ENCODE measurements at places on chromosomes 2 and 18. TPM values are rescaled to one million over a fixed set of nuclear protein-coding genes. Genes with fewer than 3 reads are reported as not detected.

DNA sequence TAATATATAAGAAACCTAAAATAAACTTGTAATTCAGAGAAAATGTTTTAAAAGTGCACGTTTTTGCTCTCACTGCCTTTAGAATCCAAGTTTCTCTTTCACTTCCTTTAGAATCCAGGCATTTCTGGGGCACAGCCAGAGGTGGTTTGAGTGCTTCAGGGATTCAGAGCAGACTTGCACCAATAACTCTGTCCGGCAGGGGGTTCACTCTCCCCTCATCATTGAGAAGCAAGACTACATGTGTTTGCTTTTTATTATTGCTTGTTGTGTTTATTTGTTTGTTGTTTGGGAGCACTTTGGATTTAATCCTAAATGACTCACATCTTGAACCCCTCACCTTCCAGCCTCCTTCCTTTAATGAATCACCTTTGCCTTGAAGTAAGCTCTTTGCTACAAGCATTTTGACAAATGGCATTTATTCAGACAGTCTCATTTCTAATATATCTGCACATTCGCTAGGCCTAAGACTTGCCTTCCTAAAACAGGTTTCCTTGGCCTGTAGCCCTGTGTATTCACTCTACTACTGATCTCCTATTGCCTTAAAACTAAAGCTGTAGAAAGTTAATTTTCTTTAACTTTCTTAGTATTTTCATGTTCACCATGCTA is 233.5 kb upstream of the ATP5MC3 start:
- no peak overlapping the region for H3K27ac ChIP-seq
- no peak overlapping the region for H3K4me3 ChIP-seq
- no peak for DNase-seq
- no peaks in the 10 kb centered on the region for H3K4me1 ChIP-seq

DNA sequence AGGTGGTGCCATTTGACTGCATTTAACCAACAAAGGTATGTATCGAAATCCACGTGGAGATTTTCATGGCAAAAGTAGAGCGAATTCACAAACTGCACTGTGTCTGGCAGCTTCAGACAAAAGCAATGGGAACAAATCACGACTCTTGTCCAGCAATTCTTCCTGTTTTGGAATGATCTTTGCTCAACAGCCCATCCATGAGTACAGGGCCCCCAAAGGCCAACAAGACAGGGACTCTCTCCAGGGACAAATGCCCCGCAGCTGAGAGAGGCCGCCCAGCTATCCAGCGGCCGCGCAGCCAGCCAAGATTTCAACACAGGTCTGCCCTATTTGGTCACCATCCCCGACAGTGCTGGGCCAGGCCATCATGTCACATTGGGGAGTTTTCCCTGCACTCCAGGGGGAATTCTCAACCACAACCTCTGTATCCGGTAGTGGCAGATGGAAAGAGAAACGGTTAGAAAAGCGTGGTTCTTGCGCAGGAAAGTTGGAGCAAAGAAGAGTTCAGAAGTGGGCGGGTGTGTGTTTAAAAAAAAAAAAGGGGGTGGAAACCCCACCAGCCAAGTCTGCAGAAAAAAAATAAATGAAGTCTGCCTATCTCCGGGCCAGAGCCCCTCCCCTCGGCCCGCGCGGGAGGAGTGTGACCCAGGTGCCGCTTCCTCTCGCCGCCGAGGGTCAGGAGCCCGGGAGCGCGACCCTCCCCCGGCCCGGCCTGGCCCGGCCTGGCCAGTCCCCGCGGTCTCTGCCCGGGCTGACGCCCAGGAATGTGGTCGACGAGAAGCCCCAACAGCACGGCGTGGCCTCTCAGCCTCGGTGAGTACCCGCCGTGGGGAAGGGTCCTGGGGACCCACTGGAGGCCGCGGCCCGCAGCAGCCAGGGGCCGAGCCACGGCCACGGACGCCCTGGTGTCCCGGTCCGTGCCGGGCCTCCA is at the start of gene GYPC:
GYPC (plus strand) TSS at position 659 of the 931 bp plus-strand sequence; CDS start at position 765, 106 bp downstream.
- peak within 1 kb of the TSS; percentile 98 for H3K27ac ChIP-seq
- H3K27me3 ChIP-seq, result no peaks in the 10 kb centered on the region
- H3K4me1 ChIP-seq, result peaks cover 38% of the 10 kb centered on the region
- DNase-seq, result peak; percentile 74

DNA sequence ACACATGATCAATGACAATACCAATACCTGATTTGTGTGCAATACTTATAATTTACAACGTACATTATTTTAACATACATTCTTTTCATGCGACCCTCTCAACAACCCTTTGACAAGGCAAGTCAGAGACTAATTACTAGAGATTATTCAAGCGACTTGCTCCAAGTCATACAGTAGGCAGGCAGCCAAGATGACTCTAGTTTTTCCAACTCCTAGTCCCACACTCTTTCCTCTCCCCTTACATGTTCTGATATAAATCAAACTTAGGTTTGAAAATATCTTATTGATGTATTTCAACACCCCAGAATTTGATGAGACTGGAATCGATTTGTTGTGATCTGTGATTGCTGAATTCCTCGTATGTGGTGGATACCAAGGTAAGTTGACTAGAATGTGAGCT is 8.0 kb upstream of the CYP27C1 start:
- no peak overlapping the region for H3K4me3 ChIP-seq
- H3K36me3 ChIP-seq, result no peaks in the 10 kb centered on the region
- peaks cover 8% of the 10 kb centered on the region for H3K4me1 ChIP-seq
- peaks cover 40% of the 10 kb centered on the region for H3K27me3 ChIP-seq
- DNase-seq, result no peak

DNA sequence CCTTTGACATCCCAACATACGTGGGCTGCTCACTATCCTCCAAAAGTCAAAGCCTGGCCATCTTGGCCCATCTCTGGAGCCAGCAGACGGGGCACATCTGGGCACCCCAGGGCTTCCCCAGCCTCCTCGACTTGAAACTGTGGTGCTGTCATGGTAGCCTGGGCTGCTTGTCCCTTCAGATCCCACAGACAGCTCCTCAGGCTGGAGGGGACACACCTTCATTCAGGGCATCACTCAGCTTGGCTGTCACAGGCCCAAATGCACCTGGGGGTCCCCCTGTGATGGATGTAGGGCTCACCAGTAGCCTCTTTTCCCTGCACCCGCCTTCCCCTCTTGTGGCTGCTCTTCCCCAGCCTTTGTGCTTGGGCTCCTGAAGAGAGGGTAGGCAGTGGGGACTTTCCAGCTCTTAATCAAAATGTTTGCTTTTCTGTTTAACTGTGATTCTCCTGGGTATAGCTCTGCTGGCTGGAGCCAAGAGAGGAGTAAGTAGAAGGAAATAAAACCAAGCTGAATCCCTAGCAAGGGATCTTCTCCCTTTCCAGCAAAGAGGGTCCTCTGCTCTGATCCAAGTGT is 92.3 kb downstream of the GYPC start:
- H3K27ac ChIP-seq, result no peak overlapping the region
- H3K4me3 ChIP-seq, result no peak overlapping the region
- DNase-seq, result no peak
- no peaks in the 10 kb centered on the region for H3K36me3 ChIP-seq
- H3K4me1 ChIP-seq, result peaks cover 13% of the 10 kb centered on the region

DNA sequence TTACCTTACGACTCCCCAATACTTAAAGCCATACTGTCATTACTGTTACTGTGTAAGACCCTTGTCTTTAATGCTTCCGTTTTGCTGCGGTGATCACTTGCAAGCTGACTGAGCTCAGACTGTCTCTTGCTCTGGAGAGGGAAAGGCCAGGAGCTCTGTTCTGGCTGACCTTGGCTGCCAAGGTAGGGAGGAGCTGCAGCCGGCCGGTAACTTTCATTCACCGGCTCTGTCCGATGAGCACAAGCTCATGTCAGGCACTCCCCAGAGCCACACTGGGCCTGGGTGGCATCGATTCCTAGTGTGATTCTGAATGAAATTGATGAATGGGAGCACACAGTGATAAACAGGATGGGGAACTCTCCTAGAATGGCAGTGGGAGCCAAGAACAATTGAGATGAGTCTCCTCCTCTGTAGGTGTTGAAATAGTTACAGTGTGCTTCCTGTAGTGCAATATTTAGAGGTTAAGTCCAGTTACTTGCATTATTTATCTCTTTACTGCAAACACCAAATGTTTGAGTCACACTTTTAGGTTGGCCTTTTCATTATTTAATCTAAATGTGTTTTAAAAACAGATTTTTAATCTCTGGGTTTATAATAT is 100.9 kb downstream of the ATP9B start:
- peaks cover 19% of the 10 kb centered on the region for H3K36me3 ChIP-seq
- H3K27ac ChIP-seq, result no peak overlapping the region
- no peak overlapping the region for H3K4me3 ChIP-seq
- peaks cover 3% of the 10 kb centered on the region for H3K4me1 ChIP-seq

DNA sequence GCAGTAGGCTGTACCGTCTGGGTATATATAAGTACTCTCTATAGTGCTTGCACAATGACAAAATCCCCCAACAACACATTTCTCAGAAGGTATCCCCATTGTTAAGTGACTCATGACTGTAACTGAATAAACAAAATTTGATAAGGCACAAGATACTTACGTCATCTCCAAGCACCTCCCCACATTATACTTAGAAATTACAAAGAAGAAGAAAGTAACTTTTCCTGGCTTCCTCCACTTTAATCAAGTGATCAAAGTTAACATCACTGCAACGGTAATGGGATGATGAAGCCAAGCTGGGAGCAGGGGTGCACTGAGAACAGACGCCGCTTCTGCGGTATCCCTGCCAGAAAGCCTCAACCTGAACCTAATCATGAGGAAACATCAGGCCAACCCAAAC is 9.7 kb downstream of the TNS1 start:
- DNase-seq, result no peak
- no peaks in the 10 kb centered on the region for H3K4me1 ChIP-seq
- no peak overlapping the region for H3K27ac ChIP-seq

- DNase-seq, result no peak
- H3K36me3 ChIP-seq, result no peaks in the 10 kb centered on the region
- peaks cover 4% of the 10 kb centered on the region for H3K27me3 ChIP-seq
- no peaks in the 10 kb centered on the region for H3K4me1 ChIP-seq
- no peak overlapping the region for H3K4me3 ChIP-seq
These were observed 61.9 kb downstream of the CYB5A start for GRCh38 chr18:74229891-74230290.

- no peak overlapping the region for H3K27ac ChIP-seq
- peak; percentile 6 for DNase-seq
- H3K4me3 ChIP-seq, result no peak overlapping the region
- H3K36me3 ChIP-seq, result no peaks in the 10 kb centered on the region
These were observed 146.1 kb upstream of the SESTD1 start for GRCh38 chr2:179410552-179411356.

- H3K36me3 ChIP-seq, result peaks cover 71% of the 10 kb centered on the region
- H3K27me3 ChIP-seq, result no peaks in the 10 kb centered on the region
- peak overlapping the region; percentile 25 for H3K4me3 ChIP-seq
- peak overlapping the region; percentile 90 for H3K27ac ChIP-seq
- peak; percentile 86 for DNase-seq
These were observed 129.0 kb downstream of the NCK2 start for GRCh38 chr2:105873721-105874120.

- H3K27me3 ChIP-seq, result no peaks in the 10 kb centered on the region
- no peak overlapping the region for H3K27ac ChIP-seq
- no peak overlapping the region for H3K4me3 ChIP-seq
- no peak for DNase-seq
These were observed 978.8 kb upstream of the POU3F3 start for GRCh38 chr2:103875131-103875530.

DNA sequence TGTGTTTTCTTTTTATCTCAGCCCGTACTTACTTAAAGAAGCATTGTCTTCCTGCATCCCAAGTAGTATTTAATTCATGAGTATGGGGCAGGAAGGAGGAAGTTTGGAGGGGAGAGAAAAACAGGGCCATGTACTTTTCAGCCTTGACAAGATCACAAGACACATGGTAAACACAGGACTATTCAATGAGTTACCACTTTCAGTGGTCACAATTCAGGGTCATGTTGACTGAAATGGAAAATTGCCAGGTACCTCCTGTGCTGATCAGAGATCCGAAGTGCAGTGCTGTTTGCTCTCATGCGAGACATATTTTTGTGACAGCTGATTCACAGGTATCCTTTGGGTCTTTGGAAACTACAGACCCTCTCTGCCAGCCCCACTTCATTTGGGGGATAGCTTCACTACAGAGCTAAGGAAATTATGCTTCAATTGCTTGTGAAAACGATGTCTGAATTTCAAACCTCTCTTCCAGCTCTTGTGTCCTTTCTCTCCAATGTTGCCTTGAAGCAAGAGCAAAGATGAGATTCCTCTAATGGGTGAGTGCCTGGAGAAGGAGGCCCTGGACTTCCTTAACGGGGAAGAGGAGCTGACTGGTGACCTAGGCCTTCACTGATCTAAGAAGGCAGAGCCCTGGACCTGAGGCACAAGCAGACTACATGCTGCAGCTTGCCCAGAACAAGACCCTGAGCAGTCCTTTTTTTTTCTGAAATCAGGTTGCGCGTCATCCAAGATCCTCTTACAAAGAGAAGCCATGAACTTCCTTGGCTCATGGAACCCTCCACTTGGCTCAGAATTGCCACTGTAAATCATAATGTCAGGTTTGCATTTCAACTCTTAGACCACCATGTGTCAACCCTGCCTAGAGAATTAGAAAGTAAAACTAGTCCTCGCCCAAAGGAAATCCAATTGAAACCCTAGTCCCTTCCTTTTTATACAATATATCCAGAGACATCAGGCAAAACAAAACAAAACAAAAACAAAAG is 44.1 kb downstream of the EVA1A start:
- peaks cover 5% of the 10 kb centered on the region for H3K27me3 ChIP-seq
- no peaks in the 10 kb centered on the region for H3K36me3 ChIP-seq
- no peaks in the 10 kb centered on the region for H3K4me1 ChIP-seq
- no peak for DNase-seq
- no peak overlapping the region for H3K4me3 ChIP-seq

CAPN13 gene
- total RNA-seq, result not detected

NGEF gene
- total RNA-seq, result not detected

CTLA4 gene
- 50.9 TPM for total RNA-seq

EPHA4 gene
- total RNA-seq, result 0.47 TPM

REG1B gene
- not detected for total RNA-seq

IL37 gene
- not detected for total RNA-seq

MSTN gene
- total RNA-seq, result not detected

ARHGAP15 gene
- total RNA-seq, result 47.0 TPM

AFG3L2 gene
- total RNA-seq, result 80.4 TPM
